ENCODE measurements at places on chromosomes 2 and 18.

- no peak for DNase-seq
Observed at GRCh38 chr2:117686699-117687098, 127.8 kb upstream of the DDX18 start.

DNA sequence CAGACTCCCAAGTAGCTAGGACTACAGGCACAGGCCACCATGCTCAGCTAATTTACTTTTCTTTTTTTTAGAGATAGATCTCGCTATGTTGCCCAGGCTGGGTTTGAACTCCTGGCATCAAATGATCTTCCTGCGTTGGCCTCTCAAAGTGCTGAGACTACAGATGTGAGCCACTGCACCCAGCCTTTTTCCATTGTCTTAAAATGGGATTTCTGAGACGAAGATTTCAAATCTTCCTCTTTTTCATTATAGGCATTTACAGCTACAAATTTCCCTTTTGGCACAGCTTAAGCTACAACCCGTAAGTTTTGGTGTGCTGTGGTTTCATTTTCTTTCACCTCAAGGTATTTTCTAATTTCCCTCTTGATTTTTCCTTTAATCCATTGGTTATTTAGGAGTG lies 8.6 kb downstream of the GNLY start:
- no peak for DNase-seq

- DNase-seq, result no peak
Observed at GRCh38 chr18:2826581-2826980, 20.2 kb upstream of the EMILIN2 start.

- DNase-seq, result no peak
Observed at GRCh38 chr2:215884451-215885087, 128.8 kb downstream of the MREG start.

GRCh38 chr2:146467425-146467824 lies 1377.4 kb upstream of the ACVR2A start:
- DNase-seq, result no peak

GRCh38 chr2:64219149-64219548 lies 74.9 kb upstream of the PELI1 start:
- DNase-seq, result no peak

DNA sequence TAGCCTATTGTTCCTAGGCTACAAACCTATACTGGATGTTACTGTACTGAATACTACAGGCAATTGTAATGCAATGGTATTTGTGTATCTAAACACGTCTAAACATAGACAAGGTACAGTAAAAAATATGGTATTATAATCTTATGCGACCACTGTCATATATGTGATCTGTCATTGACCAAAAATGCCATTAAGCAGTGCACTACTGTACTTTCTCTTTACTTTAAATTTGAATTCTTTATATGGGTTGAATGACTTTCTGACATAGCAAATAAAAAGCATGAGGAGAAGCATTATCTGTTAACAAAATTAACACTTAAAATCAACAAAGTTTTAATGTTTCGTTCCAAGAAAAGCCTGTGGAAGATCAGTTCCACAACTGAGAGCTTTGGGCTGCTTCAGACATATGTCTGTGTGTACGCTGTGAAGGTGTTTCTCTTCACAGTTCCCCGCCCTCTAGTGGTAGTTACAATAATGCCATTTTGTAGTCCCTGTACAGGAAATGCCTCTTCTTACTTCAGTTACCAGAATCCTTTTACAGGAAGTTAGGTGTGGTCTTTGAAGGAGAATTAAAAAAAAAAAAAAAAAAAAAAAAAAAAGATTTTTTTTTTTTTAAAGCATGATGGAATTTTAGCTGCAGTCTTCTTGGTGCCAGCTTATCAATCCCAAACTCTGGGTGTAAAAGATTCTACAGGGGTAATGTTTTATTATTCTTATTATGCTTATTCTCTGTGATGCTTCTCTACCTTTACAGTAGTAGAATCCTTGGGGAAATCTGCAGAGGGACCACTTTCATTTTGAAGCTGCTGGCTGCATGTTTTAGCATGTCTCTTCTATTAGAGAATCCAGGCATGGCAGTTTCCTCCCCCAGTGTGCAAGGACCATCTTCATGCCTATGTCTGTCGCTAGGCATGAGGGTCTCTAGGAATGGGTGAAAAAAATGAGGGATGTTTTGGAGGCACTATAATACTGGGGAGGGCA lies 54.5 kb downstream of the SCN2A start:
- DNase-seq, result no peak

- DNase-seq, result no peak
Observed at GRCh38 chr18:61953161-61953560, 60.4 kb upstream of the RNF152 start.

GRCh38 chr2:98524168-98524567 lies 79.5 kb downstream of the INPP4A start:
- no peak for DNase-seq

GRCh38 chr2:74221604-74222299 lies 23.3 kb downstream of the MTHFD2 start:
- no peak for DNase-seq

DNA sequence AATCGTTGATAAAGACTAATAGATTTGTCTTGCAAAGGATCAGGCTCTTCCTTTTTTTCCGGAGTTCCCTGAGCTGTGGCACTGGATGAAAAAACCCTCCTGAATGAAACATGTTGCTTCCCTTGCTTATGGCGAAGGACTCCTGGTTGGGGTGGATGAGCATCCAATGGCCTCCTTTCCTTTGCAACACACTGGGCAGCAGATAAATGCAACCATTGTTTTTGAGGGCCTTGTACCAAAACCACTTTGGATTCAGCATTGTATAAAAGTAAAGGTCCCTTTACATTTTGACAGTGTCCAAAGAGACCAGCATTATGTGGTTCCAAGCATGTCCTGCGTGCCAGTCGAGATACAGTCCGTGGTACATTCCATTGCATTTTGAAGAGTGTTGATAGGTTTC lies 44.7 kb downstream of the FAM210A start:
- no peak for DNase-seq

Data from ecto neural progenitor cell (in vitro differentiated cells).